Panc1 (cell line): ENCODE measurements at places on chromosomes 3 and 15. TPM values are rescaled to one million over a fixed set of nuclear protein-coding genes. Genes with fewer than 3 reads are reported as not detected.

THBS1 gene
- 61.9 TPM for total RNA-seq

CERS3 gene
- total RNA-seq: not detected

TP53BP1 gene
- 80.3 TPM for total RNA-seq

CHRNA7 gene
- total RNA-seq: 3.3 TPM

SLC24A5 gene
- total RNA-seq: not detected

EEFSEC gene
- total RNA-seq: 15.4 TPM

FGD5 gene
- total RNA-seq: 0.77 TPM

DNA sequence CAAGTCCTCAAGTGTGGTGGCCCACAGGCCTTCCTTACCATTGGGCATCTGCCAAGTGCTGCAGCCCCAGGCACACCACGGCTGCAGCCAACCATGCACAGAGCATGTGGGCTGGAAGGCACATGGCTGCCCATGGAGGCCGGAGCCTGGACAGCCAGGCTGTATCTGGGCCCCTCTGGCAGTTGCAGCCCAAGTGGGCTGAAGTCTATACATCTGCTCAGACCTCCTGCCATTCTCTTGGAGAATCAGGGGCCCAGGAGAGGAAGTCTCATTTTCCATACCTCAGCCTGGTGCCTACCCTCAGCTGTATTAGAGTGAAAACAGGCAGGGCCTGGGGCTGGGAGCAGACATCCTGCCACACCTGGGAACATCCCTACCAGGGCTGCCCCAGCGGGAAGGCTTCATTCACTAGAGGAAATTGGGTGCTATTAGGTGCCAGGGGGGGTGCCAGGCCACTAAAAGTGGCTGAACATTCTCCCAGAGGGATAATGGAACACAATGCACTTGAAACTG lies 48.0 kb upstream of the SLCO2A1 start:
- H3K27ac ChIP-seq: no peak overlapping the region
- DNase-seq: no peak
- no peaks in the 10 kb centered on the region for H3K36me3 ChIP-seq
- no peaks in the 10 kb centered on the region for H3K4me1 ChIP-seq

DNA sequence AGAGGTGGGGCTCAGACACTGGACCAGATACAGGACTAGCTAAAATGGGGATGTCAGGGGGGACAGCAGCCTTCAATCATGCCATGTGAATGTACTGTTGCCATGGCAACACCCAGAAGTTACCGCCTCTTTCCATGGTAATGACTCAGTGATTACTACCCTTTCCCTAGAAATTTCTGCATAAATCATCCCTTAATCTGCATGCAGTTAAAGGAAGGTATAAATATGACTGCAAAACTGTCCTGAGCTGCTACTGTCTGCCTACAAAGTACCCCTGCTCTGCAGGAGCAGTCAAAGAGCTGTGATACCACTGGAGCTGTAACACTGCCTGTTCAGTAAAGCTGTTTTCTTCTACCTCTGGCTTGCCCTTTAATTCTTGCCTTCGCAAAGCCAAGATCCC lies 168.2 kb downstream of the PEAK1 start:
- no peak overlapping the region for H3K27ac ChIP-seq
- DNase-seq: no peak
- no peaks in the 10 kb centered on the region for H3K27me3 ChIP-seq

DNA sequence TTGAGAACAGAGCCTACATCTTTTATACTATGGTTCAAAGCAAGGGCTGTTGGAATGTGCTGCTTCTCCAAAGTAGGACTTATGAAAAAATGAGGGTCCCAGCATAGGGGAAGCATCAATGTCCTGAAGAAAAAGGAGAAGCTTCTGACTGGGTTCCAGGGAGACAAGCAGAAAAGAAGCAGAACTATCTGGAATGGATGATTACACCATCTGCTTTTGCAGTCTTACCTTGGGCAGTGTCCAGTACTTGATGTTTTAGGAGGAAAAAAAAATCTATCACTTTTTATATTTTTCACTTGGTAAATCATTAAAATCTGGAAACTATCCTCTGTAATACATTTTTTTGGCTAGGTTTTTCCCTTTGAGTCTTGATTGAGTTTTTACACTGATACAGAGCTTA lies 57.9 kb upstream of the DPH6 start:
- no peak overlapping the region for H3K27ac ChIP-seq
- no peak overlapping the region for H3K4me3 ChIP-seq
- no peaks in the 10 kb centered on the region for H3K36me3 ChIP-seq

DNA sequence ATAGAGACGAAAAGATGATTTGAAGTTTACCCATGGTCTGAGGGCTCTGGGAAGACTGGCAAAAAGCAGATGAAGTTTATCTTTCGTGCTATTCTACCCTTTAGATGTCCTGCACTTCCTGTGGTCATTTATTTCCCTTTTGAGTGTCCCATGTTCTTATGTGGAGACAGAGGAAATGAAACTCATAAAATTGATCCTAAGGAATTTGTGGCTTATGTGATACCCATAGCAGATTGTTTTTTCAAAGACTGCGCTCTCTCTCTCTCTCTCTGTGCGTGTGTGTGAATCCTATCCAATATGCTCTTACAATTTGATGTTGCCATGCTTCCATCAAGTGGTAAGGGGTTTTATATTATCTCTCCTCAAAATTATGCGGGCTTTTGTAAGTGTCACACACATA lies 607.5 kb upstream of the DPPA4 start:
- no peaks in the 10 kb centered on the region for H3K4me1 ChIP-seq
- no peaks in the 10 kb centered on the region for H3K27me3 ChIP-seq
- no peak overlapping the region for H3K4me3 ChIP-seq
- H3K27ac ChIP-seq: no peak overlapping the region
- DNase-seq: no peak

DNA sequence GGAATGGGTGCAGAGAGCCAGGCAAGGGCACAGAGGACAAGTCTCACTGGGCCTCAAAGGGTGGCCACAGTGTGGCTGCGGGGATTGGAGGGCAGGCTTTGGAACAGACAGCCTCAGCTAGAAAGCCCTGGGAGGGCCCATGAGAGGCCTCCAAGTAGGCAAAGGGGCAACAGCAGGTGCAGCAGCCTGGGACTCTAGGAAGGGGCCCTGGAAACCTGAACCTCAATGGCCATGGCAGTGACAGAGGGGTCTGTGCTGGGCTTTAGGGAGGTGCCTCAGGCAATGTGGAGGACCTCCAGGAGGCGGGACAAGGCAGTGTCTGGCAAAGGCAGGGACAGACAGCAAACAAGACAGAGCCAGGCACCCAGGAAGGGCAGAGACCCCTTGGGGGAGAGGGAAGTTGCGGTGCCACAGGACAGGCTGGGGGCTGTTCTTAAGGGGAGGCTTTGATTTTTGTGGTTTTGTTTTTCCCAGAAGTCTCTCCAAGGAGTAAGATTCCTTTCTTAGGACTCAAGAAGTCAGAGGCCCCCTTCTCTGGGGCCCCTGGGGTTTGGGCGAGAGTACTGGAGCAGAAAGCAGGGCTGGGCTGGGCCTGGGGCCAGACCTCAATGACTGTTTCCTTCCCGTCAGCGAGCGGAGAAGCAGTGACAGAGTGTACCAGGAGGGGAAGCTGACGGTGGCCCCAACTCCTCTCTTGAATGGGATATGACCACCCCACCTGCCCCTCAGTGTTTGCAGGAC lies 9.7 kb downstream of the STOML1 start:
- H3K27ac ChIP-seq: no peak overlapping the region; the same call in 1 of the 2 replicates
- no peak for DNase-seq
- no peaks in the 10 kb centered on the region for H3K27me3 ChIP-seq
- H3K36me3 ChIP-seq: no peaks in the 10 kb centered on the region
- no peak overlapping the region for H3K4me3 ChIP-seq
- peaks cover 10% of the 10 kb centered on the region; the same call in 1 of the 2 replicates for H3K4me1 ChIP-seq

- H3K27ac ChIP-seq: no peak overlapping the region
- no peaks in the 10 kb centered on the region for H3K4me1 ChIP-seq
- DNase-seq: no peak
- no peak overlapping the region for H3K4me3 ChIP-seq
Observed at GRCh38 chr15:99909592-99910295, 176.5 kb upstream of the LYSMD4 start.

GRCh38 chr3:179074656-179075055 lies 3.0 kb upstream of the ZMAT3 start:
- peaks cover 12% of the 10 kb centered on the region; the same call in 1 of the 2 replicates for H3K4me1 ChIP-seq
- H3K27ac ChIP-seq: no peak overlapping the region
- no peak for DNase-seq
- H3K4me3 ChIP-seq: no peak overlapping the region

- H3K36me3 ChIP-seq: no peaks in the 10 kb centered on the region
- no peaks in the 10 kb centered on the region for H3K4me1 ChIP-seq
- peaks cover 4% of the 10 kb centered on the region; the same call in 1 of the 2 replicates for H3K27me3 ChIP-seq
- no peak for DNase-seq
- no peak overlapping the region for H3K4me3 ChIP-seq
- H3K27ac ChIP-seq: no peak overlapping the region
Observed at GRCh38 chr15:29233566-29233965, 36.1 kb downstream of the NSMCE3 start.

DNA sequence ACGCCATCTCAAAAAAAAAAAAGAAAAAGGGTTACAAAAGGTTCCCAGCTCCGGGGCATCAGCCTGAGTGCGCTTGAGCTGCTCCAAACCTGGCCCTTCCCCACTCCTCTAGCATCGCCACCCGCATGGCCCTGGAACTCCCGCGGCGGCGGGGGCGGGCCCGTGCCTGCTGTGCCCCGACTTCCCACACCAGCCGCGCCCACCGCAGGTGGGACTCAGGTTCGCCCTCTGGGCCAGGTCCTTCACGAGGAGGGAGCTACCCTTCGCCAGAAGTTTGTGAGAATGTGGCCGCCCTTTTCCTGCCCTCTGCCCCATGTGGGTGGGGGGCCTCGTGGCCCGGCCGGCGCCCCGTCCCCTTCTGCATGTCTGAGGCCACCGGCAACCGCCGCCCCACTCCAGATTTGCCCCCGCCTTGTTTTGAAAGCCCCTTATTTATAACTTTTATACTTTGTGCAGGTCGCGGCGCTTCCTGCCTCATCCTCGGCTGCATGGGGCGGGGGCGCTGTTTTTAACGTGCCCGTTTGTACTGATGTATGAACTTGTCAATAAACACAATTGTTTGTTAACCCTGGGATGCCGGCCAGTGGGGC lies 507 bp upstream of the JMJD7 start:
- peak overlapping the region; percentile 63 for H3K4me3 ChIP-seq
- peak overlapping the region; percentile 71 for H3K27ac ChIP-seq
- H3K27me3 ChIP-seq: no peaks in the 10 kb centered on the region

- no peaks in the 10 kb centered on the region for H3K27me3 ChIP-seq
- peak overlapping the region; percentile 53 for H3K4me3 ChIP-seq
- peak overlapping the region; percentile 83 for H3K27ac ChIP-seq
- peaks cover 7% of the 10 kb centered on the region for H3K4me1 ChIP-seq
- DNase-seq: no peak
Observed at GRCh38 chr3:48472923-48473616, 26.5 kb downstream of the ATRIP start.

GRCh38 chr3:88301273-88301995 lies 151.7 kb downstream of the C3orf38 start:
- no peaks in the 10 kb centered on the region for H3K27me3 ChIP-seq
- no peak for DNase-seq
- no peak overlapping the region for H3K4me3 ChIP-seq
- no peaks in the 10 kb centered on the region for H3K4me1 ChIP-seq
- no peaks in the 10 kb centered on the region for H3K36me3 ChIP-seq

GRCh38 chr3:71251156-71251775 lies 332.3 kb downstream of the FOXP1 start:
- DNase-seq: no peak
- no peaks in the 10 kb centered on the region for H3K27me3 ChIP-seq
- H3K36me3 ChIP-seq: no peaks in the 10 kb centered on the region
- no peak overlapping the region for H3K4me3 ChIP-seq
- H3K27ac ChIP-seq: no peak overlapping the region

DNA sequence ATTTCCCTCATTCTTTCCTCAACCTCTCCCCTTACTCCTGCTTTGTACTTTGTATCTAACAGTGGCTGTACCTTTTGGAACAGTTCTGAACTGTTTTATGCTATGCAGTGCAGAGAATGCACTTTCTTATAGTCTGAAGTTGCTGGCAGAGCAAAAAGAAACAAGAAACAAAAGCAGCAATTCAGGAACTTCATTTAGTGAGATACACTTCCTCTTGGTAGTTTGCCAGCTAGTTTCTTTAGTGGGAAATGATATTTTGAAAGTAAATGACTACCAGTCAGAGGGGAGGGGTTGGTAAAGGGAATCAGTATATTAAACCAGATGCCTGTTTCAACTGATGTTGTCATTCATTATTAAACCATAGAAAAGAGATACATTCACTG lies 55.0 kb upstream of the CHD2 start:
- DNase-seq: no peak
- H3K4me1 ChIP-seq: peaks cover 8% of the 10 kb centered on the region
- no peak overlapping the region for H3K4me3 ChIP-seq
- peak overlapping the region; percentile 80 for H3K27ac ChIP-seq
- no peaks in the 10 kb centered on the region for H3K27me3 ChIP-seq

DNA sequence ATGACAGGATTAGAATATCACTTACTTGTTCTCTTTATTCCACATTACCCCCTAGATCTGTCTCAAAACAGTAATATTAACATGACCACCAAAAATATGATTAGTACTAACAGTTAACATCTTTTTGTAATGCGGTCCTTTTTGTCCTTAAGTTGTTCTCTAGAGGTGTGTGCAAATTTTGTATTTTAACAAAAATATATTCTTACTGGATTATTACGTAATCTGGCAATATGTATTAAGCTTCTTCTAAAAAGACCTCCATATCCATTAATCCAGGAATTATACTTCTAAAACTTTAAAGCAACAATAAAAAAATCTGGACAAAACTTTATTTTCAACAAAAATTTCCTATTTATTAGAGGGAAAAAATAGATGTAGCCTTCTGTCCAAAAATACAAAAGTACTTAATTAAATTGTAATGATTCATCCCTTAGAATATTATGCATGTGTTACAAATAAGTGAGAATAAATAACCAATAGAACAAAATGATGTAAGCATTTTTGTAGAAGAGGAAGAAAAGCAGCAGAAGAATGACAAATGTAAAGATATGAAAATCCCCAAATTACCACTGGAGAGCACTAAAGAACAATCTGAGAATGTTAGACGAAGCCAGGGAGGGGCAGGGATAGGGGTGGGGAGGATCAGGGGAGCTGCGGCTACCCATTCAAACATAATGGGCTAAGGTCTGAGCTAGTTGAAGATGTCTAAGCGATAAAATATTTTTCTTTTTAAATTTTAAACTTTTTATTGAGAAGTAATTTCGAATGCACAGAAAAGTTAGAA lies 945.6 kb downstream of the MCTP2 start:
- no peaks in the 10 kb centered on the region for H3K4me1 ChIP-seq
- no peaks in the 10 kb centered on the region for H3K36me3 ChIP-seq
- H3K4me3 ChIP-seq: no peak overlapping the region
- no peaks in the 10 kb centered on the region for H3K27me3 ChIP-seq

DNA sequence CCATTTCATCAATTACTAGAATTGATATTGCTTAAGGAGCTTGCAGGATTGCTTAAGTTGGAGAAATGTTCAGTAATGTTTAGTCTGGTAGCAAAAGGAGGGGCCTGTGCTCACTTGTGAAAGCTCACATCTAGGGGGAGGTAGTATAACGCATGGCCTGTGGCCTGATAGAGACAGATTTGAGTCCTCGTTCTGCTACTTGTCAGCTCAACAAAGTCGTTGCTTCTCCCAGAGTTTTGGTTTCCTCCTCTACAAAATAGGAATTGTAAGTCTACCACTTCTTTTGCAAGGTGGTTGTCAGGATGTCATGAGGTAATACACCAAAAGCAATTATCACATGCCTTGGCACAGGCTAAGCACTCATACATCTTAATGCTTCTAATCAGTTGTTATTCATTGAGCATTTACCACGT lies 1.3 kb downstream of the ST3GAL6 start:
- DNase-seq: no peak
- no peak overlapping the region for H3K27ac ChIP-seq
- no peaks in the 10 kb centered on the region for H3K4me1 ChIP-seq
- no peaks in the 10 kb centered on the region for H3K36me3 ChIP-seq
- H3K4me3 ChIP-seq: no peak overlapping the region
